Muscle of leg (tissue), 16 donors: ENCODE measurements at places on chromosomes 7 and 10.

DNA sequence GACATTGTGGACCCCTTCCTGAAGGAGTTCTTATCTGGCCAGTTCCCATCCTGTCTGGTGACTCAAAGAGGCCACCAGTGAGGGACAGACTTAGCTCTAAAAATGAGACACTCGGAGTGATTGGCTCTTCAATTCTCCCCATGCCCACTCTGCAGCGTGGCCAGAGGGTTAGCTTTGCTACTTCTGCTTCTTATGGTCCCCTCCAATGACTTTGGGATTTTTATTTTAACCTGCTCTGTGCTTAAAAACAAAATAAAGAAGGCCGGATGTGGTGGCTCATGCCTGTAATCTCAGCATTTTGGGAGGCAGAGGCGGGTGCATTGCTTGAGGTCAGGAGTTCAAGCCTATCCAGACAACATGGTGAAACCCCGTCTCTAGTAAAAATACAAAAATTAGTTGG, 573.0 kb upstream of the AUTS2 start:
- no peaks in the 10 kb centered on the region for H3K36me3 ChIP-seq
- H3K4me3 ChIP-seq, result no peak overlapping the region
- no peak overlapping the region for H3K27ac ChIP-seq
- no peaks in the 10 kb centered on the region for H3K27me3 ChIP-seq

DNA sequence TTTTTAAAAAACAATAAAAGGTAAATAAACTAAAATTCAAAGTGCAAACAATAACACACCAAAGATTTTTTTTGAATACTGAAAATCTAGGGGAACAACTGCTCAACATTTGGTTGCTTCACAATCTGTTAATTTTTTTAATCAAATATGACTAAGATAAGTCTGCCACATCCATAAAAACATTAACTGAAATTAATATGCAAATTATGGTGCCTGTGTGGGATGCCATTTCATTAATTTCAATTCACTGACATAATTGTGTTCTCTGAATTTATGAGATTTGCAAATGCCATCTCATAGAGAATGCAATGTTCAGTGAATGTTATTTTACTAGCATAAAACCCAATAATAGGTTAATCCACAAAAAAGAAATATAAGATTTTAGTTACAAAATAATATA, 233.8 kb downstream of the LRRN3 start:
- no peaks in the 10 kb centered on the region for H3K4me1 ChIP-seq
- H3K27ac ChIP-seq, result no peak overlapping the region
- H3K4me3 ChIP-seq, result no peak overlapping the region

DNA sequence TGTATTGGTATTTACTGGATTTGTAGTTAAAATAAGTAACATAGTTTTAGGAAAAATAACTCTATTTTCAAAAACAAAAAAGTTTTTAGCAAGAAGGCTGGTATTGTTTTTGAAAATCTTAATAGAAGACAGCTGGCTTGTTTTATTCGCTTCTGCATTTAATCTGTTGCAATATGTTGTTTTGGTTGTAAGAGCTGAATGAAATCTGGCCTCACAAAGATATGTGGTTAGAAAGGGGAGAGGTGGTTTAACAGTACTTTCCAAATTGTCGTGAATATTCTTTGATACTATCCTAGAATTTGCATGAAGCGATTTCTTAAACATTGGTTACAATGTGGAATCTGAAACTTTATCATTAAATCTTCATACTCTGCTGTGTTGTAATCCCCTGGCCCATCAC, 355.9 kb upstream of the FZD8 start:
- H3K27ac ChIP-seq, result no peak overlapping the region
- DNase-seq, result no peak

GRCh38 chr7:108253275-108254044, 123.3 kb upstream of the LAMB4 start:
- no peaks in the 10 kb centered on the region for H3K27me3 ChIP-seq
- H3K4me3 ChIP-seq, result no peak overlapping the region
- no peaks in the 10 kb centered on the region for H3K4me1 ChIP-seq
- no peak overlapping the region for H3K27ac ChIP-seq

DNA sequence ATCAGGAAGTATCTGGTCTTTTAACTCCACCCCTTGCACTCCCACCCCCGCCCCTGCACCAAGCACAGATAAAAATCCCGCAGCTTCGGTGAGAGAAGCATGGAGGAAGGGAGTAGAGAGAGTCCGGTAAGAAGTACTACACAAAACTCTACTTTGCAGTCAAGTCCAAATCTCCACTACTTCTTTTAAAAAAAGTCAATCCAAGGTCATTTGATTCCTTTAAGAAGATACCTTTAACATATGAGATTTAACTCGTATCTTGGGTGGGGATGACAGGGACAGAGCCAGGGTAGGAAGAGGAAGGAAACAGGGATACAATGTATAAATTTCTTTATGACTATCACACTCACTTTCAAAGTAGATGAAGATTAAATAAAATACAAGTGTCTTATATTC, 132.1 kb downstream of the NRBF2 start:
- peaks cover 7% of the 10 kb centered on the region for H3K36me3 ChIP-seq
- peaks cover 2% of the 10 kb centered on the region for H3K4me1 ChIP-seq
- peak overlapping the region; percentile 50 for H3K4me3 ChIP-seq
- H3K27me3 ChIP-seq, result no peaks in the 10 kb centered on the region
- peak overlapping the region; percentile 98 for H3K27ac ChIP-seq

DNA sequence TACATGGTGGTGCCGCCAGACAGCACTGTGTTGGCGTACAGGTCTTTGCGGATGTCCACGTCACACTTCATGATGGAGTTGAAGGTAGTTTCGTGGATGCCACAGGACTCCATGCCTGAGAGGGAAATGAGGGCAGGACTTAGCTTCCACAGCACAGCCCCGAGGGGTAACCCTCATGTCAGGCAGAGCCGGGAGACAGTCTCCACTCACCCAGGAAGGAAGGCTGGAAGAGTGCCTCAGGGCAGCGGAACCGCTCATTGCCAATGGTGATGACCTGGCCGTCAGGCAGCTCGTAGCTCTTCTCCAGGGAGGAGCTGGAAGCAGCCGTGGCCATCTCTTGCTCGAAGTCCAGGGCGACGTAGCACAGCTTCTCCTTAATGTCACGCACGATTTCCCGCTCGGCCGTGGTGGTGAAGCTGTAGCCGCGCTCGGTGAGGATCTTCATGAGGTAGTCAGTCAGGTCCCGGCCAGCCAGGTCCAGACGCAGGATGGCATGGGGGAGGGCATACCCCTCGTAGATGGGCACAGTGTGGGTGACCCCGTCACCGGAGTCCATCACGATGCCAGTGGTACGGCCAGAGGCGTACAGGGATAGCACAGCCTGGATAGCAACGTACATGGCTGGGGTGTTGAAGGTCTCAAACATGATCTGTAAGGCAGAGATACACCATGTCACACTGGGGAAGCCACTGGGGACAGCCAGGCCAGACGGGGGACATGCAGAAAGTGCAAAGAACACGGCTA, 104.6 kb upstream of the TNRC18 start:
- H3K4me1 ChIP-seq, result peaks cover 40% of the 10 kb centered on the region
- no peaks in the 10 kb centered on the region for H3K27me3 ChIP-seq
- peak overlapping the region; percentile 96 for H3K4me3 ChIP-seq
- peak overlapping the region; percentile 53 for H3K27ac ChIP-seq
- peak; percentile 44 for DNase-seq

- H3K4me3 ChIP-seq, result no peak overlapping the region
- no peaks in the 10 kb centered on the region for H3K36me3 ChIP-seq
- H3K27me3 ChIP-seq, result no peaks in the 10 kb centered on the region
- peak; percentile 74 for DNase-seq
These were observed 319.8 kb upstream of the PHYHIPL start for GRCh38 chr10:58856508-58857240.

- DNase-seq, result peak; percentile 15
- H3K27ac ChIP-seq, result no peak overlapping the region
- H3K4me3 ChIP-seq, result no peak overlapping the region
- no peaks in the 10 kb centered on the region for H3K4me1 ChIP-seq
- H3K27me3 ChIP-seq, result no peaks in the 10 kb centered on the region
- no peaks in the 10 kb centered on the region for H3K36me3 ChIP-seq
These were observed 228.1 kb upstream of the PFKP start for GRCh38 chr10:2839081-2839725.

DNA sequence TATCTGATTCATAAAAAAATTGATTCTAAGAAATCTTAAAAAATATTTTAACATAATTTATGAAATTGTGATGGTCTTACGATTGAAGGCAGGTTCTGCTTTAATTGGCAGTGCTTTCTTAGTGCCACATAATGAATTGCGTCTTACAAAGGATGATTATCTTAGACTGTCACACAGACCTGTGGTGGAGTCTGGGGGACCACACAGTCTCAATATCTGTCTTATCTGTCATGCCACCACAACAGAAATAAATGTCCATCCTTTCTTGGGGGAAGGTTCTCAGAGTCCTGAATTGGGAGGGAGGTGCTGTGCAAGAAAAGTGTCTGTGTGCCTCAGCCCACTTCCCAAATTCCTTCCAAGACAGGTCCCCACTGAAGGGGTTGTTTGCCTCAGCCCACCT, 34.0 kb downstream of the ZDHHC6 start:
- no peaks in the 10 kb centered on the region for H3K27me3 ChIP-seq
- H3K27ac ChIP-seq, result no peak overlapping the region
- no peak overlapping the region for H3K4me3 ChIP-seq
- DNase-seq, result no peak
- no peaks in the 10 kb centered on the region for H3K36me3 ChIP-seq
- H3K4me1 ChIP-seq, result no peaks in the 10 kb centered on the region

- H3K27ac ChIP-seq, result no peak overlapping the region
- no peak overlapping the region for H3K4me3 ChIP-seq
- no peaks in the 10 kb centered on the region for H3K36me3 ChIP-seq
- no peaks in the 10 kb centered on the region for H3K4me1 ChIP-seq
- DNase-seq, result no peak
These were observed 141.5 kb downstream of the MTPAP start for GRCh38 chr10:30207485-30208052.

- no peaks in the 10 kb centered on the region for H3K27me3 ChIP-seq
- H3K4me1 ChIP-seq, result peaks cover 33% of the 10 kb centered on the region
- H3K27ac ChIP-seq, result no peak overlapping the region
- H3K4me3 ChIP-seq, result no peak overlapping the region
These were observed 22.7 kb upstream of the ZCCHC24 start for GRCh38 chr10:79468015-79468560.

GRCh38 chr10:22648547-22648961, 65.8 kb downstream of the PIP4K2A start:
- H3K36me3 ChIP-seq, result no peaks in the 10 kb centered on the region
- H3K4me1 ChIP-seq, result peaks cover 8% of the 10 kb centered on the region
- no peak for DNase-seq

DNA sequence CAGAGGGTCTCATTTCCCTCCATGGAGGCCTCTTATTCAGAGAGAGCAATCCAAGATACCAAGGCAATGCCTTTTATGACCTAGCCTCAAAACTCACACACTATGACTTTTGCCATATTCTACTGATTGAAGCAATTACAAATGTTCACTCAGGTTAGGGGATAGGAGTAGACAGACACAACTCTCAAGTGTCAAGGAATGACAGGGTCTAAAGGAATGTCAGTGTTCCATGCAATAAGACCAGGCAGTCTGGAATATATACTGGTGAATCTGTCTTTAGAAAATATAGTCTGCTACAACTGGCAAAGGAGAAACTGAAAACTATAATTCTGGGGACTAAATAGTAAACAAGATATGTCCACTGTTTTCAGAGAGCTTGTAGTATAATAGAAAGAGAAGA, 283.9 kb downstream of the PRKG1 start:
- H3K36me3 ChIP-seq, result no peaks in the 10 kb centered on the region
- H3K27me3 ChIP-seq, result no peaks in the 10 kb centered on the region
- no peaks in the 10 kb centered on the region for H3K4me1 ChIP-seq
- DNase-seq, result no peak
- H3K4me3 ChIP-seq, result no peak overlapping the region

DNA sequence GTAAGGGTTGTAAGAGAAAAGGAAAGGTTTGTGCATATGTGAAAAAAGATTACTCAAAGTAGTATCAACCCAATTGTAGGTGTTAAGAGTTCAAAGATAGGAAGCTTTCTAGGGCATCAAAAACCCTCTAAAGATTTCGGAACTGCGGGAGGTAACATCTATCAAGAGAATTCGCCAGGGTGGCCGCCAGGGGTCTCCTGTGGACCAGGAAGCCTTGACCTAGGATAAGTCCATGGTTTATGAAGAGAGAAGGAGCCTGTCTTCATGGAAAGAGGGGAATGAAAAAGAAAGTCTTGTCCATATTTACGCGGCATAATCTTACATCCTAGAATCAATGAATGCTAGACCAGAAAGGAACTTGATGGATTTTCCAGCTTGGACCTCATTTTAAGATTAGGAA, 140.7 kb upstream of the CALCR start:
- H3K4me1 ChIP-seq, result no peaks in the 10 kb centered on the region
- H3K36me3 ChIP-seq, result no peaks in the 10 kb centered on the region
- H3K27me3 ChIP-seq, result no peaks in the 10 kb centered on the region
- H3K27ac ChIP-seq, result no peak overlapping the region
- peak; percentile 21 for DNase-seq

DNA sequence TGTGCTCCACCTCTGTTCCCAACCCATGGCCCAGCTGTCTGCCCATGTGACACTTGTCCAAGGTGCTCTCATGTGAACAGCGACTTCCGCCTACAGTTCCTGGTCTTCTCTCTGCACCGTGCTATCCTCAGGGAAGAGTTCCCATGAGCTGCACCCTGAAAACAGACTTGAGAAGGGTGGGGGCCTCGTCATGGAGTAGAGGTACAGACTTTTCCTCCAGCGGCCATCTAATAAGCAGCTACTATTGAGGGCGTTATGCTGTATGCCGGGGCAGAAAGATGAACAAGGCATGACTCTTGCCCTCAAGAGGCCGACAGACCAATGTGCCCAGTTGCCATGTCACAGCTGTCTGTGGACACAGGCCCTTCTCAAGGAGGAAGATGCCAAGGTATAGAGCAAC, 25.4 kb upstream of the LYZL1 start:
- no peaks in the 10 kb centered on the region for H3K4me1 ChIP-seq
- no peaks in the 10 kb centered on the region for H3K27me3 ChIP-seq
- H3K4me3 ChIP-seq, result no peak overlapping the region
- H3K36me3 ChIP-seq, result no peaks in the 10 kb centered on the region

DNA sequence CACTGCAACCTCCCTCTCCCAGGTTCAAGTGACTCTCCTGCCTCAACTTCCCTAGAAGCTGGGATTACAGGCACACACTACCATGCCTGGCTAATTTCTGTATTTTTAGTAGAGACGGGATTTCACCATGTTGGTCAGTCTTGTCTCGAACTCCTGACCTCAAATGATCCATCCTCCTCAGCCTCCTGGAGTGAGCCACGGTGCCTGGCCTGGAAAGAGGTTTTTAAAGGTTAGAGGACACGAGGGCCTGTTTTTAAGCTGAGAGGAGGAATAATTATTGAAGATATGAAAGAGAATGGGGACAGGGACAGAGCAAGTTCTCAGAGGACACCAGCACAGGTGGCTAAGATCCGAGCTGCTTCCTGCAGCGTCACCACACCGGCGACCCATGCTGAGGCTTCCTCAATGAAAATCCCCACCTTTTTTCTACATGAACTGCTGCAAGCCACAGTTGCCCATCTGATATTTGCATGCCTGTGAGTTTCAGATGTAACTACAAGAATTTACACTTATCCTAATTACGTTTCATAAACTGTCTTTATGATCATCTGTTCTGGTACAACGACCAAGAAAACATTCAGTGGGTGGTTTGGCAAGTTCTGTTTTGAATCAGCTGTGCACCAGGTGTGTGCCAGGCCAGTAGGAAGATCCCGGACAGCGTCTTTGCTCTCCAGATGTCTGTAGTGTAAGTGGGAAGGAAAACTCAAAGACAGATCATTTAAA, 76.0 kb downstream of the HIP1 start:
- H3K4me1 ChIP-seq, result peaks cover 2% of the 10 kb centered on the region
- H3K27me3 ChIP-seq, result no peaks in the 10 kb centered on the region
- H3K4me3 ChIP-seq, result no peak overlapping the region
- H3K36me3 ChIP-seq, result no peaks in the 10 kb centered on the region
- DNase-seq, result no peak
- no peak overlapping the region for H3K27ac ChIP-seq

- no peak overlapping the region for H3K27ac ChIP-seq
- no peak overlapping the region for H3K4me3 ChIP-seq
- peaks cover 12% of the 10 kb centered on the region for H3K4me1 ChIP-seq
These were observed 7.8 kb upstream of the POR start for GRCh38 chr7:75906991-75907667.
